ENCODE measurements at places on chromosomes 13 and 19. TPM values are rescaled to one million over a fixed set of nuclear protein-coding genes. Genes with fewer than 3 reads are reported as not detected.
A peak's percentile ranks its signal among the peaks of the same experiment; 100 is the strongest.

The THSD1 gene
- total RNA-seq: 0.93 TPM

DNA sequence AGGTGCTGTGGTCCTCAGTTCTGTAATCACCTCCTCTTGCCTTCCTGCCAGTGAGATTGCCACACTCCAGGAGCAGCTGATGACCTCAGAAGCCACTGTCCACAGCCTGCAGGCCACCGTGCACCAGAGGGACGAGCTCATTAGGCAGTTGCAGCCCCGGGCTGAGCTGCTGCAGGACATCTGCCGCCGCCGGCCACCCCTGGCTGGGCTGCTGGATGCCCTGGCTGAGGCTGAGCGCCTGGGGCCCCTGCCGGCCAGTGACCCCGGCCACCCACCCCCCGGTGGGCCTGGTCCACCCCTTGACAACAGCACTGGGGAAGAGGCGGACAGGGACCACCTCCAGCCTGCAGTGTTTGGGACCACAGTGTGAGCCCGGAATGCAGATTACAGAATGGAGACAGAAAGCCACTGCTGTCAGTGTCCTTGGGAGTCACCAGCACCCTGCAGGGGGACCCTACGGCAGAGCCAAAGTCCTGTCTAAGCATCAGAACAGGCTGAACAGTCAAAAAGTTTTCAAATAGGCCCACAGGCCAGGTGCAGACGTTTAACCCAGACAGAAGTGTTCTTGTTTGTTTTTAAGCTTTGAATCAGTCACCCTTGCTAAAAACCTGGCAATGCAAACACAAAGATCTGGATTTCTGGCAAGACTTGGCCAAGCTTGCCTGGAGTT lies 4.2 kb downstream of the VMAC start:
- H3K36me3 ChIP-seq: peaks cover 20% of the 10 kb centered on the region
- no peak overlapping the region for H3K27ac ChIP-seq
- DNase-seq: no peak

- no peaks in the 10 kb centered on the region for H3K36me3 ChIP-seq
- no peak for DNase-seq
- no peak overlapping the region for H3K4me3 ChIP-seq
Measured at GRCh38 chr13:25731037-25731436, 320.8 kb downstream of the SHISA2 start.

The KIR3DL1 gene
- total RNA-seq: not detected

DNA sequence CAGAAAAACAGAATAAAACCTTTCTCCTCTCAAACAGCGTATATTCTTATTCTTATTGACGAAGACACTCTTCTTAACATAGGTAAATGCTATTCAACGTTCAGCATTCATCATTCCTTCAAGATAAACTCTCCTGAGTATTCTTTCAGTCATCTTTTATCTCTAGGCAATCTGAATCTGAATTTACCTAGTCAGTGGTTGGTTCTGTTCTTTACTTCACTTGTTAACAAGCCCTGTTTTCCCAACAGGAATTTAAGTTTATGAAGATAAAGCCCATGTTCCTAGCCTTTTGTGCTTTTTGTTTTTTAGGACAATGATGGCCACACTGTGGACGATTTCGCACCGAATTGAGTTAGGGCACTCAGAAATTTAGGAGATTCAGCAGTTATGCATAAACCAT lies 3.2 kb downstream of the ELF1 start:
- peak overlapping the region; percentile 67 for H3K4me3 ChIP-seq
- DNase-seq: no peak
- H3K4me1 ChIP-seq: no peaks in the 10 kb centered on the region
- no peaks in the 10 kb centered on the region for H3K27me3 ChIP-seq
- peak overlapping the region; percentile 58 for H3K27ac ChIP-seq
- peaks cover 31% of the 10 kb centered on the region for H3K36me3 ChIP-seq

DNA sequence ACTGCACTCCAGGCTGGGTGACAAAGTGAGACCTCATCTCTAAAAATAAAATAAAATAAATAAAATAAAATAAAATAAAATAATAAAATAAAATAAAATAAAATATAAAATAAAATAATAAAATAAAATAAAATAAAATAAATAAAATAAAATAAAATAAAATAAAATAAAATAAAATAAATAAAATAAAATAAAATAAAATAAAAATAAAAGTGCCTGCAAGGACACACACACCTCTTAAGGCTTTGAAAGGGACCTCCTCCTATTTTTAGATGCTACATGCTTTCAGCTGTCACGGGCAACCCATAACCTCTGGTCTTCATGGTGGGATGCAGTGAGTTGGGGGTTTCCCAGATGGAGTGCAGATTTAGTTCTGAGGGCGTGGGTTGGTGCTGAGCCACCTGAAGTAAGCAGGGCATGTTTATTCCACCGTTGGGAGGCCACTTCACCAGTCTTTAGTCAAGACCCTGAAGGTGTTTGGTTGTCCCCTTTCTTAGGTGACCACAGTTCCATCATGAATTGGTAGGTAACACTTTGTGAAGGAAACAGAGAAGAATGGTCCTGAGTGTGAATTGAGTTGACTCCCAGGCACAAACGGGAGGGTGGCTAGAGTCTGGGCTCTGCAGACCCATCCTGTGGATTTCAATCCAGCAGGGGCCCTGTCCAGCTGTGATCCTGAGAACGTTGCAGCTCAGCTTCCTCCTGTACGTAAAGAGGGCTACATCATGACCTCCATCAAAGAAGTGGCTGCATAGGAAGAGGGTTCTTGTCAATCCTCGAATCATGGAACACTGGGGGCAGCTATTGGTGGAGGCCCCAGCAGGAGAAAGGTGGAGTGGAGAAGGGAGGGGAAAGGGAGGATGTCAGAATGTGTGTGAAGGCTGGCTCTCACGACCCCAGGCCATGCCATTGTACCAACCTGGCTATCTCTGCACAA lies 234.2 kb downstream of the ZNF536 start:
- no peak for DNase-seq
- no peak overlapping the region for H3K4me3 ChIP-seq
- H3K4me1 ChIP-seq: no peaks in the 10 kb centered on the region
- H3K27ac ChIP-seq: no peak overlapping the region

DNA sequence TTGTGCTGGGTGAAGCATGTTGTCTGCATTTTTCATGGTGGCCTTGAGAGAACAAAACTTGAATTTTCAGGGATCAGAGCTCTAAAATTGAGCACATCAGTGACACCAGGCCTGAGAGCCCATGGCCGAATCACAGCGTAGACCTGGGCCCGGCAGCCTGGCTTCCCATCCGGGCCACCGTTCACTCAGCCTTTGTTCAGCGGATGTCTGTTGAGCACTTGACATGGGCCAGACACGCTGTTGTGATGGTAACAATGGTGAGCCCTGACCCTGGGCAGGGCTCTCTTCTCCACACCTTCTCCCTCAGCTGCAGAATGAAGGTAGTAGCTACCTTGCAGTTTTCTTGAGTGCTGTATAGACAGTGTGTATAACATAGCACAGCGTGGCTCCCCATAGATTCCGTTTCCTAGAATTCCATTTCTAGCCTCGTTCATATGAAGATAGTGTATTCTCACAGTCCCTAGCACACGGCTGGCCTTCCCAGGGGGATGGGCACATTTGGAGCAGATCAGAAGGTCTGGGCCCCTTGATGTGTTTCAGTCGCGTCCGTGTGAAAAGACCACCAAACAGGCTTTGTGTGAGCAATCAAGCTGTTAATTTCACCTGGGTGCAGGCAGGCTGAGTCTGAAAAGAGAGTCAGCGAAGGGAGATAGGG lies 75.3 kb downstream of the RAB20 start:
- H3K4me3 ChIP-seq: no peak overlapping the region
- no peaks in the 10 kb centered on the region for H3K36me3 ChIP-seq

DNA sequence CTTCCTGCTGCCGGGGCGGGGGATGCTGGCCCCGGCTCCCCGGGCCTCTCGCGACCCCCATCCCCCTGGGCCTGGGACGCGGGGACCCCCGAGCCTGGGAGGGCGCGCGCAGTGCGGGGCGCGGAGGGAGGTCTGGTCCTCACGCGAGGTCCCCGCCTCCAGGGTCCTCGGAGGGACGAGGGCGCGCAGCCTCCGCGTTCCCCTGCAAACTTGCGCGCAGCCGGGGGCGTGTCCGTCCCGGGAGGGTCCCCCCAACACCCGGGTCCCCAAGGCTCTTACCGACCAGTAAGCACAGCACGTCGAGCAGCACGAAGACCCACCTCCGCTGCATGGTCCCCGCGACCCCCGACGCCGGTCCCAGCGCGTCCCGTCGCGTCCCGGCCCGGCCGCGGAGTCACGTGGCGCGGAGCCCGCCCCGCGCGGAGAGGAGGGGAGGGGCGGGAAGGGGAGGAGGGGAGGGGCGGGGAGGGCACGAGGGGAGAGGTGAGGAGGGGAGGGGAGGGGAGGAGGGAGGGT lies at the start of gene PLPP2:
Gene PLPP2, minus strand, starts transcription at position 398 of the 516 bp plus-strand sequence. Its CDS starts 67 bp downstream, at position 331.
- H3K27me3 ChIP-seq: no peaks in the 10 kb centered on the region
- H3K36me3 ChIP-seq: peaks cover 54% of the 10 kb centered on the region
- peak within 1 kb of the TSS; percentile 97 for H3K27ac ChIP-seq
- DNase-seq: peak; percentile 26
- H3K4me1 ChIP-seq: peaks cover 22% of the 10 kb centered on the region

The LGALS14 gene
- not detected for total RNA-seq

DNA sequence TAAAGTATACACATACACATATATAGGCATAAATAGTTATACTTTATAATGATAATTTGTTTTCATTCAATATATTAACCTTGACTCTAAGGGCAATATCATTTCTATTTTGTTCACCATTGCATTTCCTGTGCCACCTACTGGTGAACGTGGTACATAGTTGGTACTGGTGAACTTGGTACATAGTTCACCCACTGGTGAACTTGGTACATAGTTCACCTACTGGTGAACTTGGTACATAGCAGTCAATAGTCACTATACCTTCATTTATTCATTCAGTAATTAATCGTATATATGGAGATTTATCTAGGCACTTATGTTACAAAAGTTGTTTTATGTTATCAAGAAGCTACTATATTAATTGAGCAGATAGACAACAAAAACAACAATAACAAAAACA lies 172.6 kb upstream of the ATXN8OS start:
- no peak for DNase-seq
- no peaks in the 10 kb centered on the region for H3K4me1 ChIP-seq
- H3K27me3 ChIP-seq: no peaks in the 10 kb centered on the region
- no peak overlapping the region for H3K4me3 ChIP-seq
- no peaks in the 10 kb centered on the region for H3K36me3 ChIP-seq

The GRIK5 gene
- total RNA-seq: 0.44 TPM

DNA sequence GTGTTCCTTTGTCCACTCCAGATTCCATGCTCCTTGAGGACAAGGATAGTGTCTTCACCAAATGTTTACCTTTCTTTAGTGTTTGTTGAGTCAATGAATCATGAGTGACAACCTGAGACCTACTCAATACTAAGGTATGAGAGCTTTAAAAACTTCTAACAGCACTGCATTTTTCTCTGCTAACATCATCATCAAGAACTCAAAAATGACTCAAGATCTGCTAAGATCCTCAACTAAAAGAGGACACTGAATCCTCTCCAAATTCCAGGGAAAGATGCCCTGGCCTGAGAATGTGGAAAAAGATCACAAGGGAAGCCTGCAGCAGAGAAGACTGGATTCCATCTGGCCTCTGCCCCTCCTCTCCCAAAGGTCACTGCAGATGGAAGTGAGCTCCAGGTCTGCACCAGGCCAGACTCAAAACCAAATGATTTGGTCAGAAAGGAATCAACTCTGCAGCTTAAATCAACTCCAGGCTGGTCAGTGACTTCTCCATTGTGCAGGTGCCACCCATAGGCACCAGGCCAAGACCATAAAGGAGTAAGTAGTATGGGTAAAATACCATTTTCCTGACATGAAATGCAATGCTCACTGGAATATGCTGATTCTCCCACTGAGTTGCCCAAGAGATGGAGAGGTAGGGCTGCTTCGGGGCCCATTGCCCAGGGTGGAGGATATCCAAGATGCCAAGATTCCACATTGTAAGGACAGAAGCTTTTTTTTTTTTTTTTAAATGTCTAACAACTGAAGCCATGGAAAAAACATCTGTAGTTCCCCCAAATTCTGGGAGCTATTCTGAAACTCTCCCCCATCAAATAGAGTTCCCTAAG lies 89.5 kb upstream of the DOCK9 start:
- H3K4me1 ChIP-seq: peaks cover 7% of the 10 kb centered on the region
- H3K27me3 ChIP-seq: no peaks in the 10 kb centered on the region
- no peak overlapping the region for H3K4me3 ChIP-seq
- no peak for DNase-seq
- H3K36me3 ChIP-seq: no peaks in the 10 kb centered on the region

DNA sequence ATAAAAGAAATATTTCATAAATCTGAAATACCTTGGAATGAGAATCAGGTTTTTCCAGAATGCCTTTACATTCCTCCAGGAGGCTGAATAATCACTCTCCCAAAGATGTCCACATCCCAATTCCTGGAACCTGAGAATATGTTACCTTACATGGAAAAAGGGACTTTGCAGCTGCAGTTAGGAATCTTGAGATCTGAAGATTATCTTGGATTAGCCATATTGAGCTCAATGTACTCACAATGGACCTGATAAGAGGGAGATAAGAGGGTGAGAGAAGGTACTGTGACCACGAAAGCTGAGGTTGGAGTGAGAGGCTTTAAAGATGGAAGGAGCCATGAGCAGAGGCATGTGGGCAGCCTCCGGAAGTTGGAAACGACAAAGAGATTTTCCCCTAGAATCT lies 36.8 kb upstream of the MBNL2 start:
- no peaks in the 10 kb centered on the region for H3K4me1 ChIP-seq
- H3K27me3 ChIP-seq: no peaks in the 10 kb centered on the region
- H3K4me3 ChIP-seq: no peak overlapping the region
- H3K36me3 ChIP-seq: no peaks in the 10 kb centered on the region

- H3K4me3 ChIP-seq: no peak overlapping the region
- H3K4me1 ChIP-seq: peaks cover 8% of the 10 kb centered on the region
- DNase-seq: no peak
Measured at GRCh38 chr13:103517066-103517767, 451.0 kb upstream of the SLC10A2 start.

- H3K4me3 ChIP-seq: no peak overlapping the region
- no peaks in the 10 kb centered on the region for H3K4me1 ChIP-seq
- H3K27me3 ChIP-seq: no peaks in the 10 kb centered on the region
Measured at GRCh38 chr13:112842343-112842856, 126.6 kb upstream of the MCF2L start.

DNA sequence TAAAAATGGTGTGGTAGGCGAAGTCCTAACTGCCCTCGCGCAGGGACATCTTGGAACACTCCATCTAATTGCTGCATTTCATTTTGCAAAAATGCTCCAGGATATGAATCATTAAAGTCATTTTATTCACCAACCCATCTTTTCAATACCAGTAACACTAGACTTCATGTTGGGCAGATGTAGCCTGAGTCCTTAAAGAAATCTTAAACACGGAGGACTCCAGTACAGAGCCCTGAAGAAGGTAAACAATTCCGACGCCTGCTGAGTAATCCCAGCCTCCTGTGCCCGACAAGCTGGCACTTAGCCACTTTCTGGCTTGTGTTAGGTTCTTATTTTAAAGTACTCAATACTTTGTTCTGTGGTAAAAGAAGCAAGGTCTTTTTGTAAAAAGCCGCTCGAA lies 58.0 kb upstream of the IRS2 start:
- peaks cover 18% of the 10 kb centered on the region for H3K4me1 ChIP-seq
- H3K36me3 ChIP-seq: no peaks in the 10 kb centered on the region
- no peak overlapping the region for H3K27ac ChIP-seq
- H3K4me3 ChIP-seq: no peak overlapping the region

The TMEM59L gene
- total RNA-seq: not detected

The ATP11A gene
- total RNA-seq: 115 TPM

DNA sequence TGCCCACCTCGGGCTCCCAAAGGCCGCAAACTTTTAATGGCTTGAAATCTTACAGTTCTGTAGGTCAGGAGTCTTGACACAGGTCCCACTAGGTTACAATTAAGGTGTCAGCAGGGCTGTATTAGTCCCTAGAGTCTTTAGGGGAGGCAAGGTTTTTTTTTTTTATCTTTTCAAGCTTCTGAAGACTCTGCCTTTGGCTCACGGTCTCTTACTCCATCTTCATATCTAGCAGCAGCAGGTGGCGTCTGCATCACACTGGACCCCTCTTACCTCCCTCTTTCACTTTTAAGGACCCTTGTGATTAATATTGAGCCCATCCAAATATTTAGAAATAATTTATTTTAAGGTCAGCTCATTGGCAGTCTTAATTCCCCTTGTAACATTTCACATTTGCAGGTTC lies 11.6 kb downstream of the MIR17HG start:
- H3K27me3 ChIP-seq: no peaks in the 10 kb centered on the region
- DNase-seq: no peak

All from Calu3 (cell line).